ENCODE measurements at places on chromosomes 2 and 18. TPM values are rescaled to one million over a fixed set of nuclear protein-coding genes. Genes with fewer than 3 reads are reported as not detected.

Gene SPC25
- total RNA-seq, result 13.9 TPM

Gene DHRS9
- total RNA-seq, result not detected

DNA sequence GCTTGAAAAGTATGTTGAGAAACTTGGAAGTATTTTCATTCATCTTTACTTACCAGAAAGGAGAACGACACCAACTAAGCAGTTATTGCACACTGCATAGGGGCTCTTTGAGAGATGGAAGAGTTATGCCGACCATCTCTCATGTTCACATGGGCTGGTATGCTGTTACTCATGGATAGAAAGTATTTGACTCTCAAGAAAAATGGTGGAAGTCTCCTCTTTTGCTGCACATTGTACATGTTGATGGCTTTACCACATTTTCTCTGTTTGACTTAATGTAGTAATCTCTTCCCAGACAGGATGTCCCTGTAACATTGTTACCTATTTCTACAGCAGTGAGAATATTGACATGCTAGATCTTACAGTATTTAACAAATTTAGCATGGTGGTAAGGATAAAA lies 23.2 kb downstream of the CAB39 start:
- DNase-seq, result no peak

DNA sequence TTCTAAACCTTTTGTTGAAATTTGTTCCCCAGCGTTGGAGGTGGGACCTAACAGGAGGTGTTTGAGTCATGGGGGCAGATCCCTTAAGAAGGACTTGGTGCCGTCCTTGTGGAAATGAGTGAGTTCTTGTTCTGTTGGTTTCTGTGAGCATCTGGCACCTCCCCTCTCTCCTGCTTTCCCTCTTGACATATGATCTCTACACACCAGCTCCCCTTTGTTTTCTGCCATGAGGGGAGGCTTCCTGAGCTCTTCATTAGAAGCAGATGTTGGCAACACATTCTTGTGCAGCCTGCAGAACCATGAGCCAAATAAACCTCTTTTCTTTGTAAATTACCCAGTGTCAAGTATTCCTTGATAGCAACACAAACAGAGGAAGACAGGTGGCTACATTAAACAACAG lies 23.8 kb downstream of the NABP1 start:
- no peak for DNase-seq

DNA sequence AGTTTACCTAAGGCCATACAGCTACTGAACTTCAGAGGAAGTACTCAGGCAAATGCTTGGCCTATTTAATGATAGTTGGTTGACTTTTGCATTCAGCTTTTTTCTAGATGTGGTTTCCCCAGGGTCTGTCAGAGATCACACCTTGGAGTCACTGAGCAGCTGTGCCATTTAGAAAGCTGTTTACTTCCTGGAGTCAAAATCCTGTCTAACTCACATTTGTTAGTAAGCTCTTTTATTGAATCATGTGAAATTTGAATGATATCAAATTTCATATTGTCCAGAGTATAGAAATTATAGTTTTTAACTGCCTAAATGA lies 7.6 kb upstream of the TRIB2 start:
- DNase-seq, result no peak
